ENCODE measurements at places on chromosomes 2 and 18. TPM values are rescaled to one million over a fixed set of nuclear protein-coding genes. Genes with fewer than 3 reads are reported as not detected.

Gene TIGD1
- total RNA-seq: 8.9 TPM

DNA sequence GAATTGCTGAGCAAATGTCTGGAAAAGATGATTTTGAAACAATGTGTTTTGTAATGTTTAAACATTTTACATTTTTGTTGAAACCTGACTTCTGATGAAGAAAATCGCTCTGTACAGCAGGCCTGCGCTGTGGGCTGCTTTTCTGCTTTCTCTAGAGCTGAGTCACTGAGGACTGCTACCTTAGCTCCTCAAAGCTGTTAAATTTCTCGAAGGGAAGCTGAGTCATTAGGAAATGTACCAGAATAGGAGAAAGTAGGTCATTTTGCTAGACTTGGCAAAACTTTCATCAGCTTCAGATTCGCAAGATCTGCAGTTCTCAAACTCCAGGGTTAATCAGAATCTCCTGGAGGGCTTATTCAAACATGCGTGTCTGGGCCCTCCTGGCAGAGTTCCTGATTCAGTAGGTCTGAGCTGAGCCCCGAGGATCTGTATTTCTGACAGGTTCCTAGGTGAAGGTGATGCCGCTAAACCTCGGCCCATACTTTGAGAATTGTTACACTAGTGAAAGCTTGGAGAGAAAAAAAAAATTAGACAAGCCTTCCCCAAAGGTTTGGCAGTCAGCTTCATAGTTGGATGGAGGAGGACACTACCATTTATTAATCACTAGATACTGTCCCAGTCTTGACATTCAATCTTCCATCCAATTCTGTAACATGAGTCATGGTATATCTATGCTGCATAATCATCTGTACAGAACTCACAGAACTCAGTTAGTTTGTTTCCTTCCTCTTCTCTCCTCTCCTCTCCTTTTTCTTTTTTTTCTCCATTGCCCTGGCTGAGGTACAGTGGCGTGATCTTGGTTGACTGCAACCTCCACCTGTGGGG lies 297.6 kb downstream of the PARD3B start:
- H3K27me3 ChIP-seq: peaks cover 8% of the 10 kb centered on the region
- peaks cover 2% of the 10 kb centered on the region for H3K36me3 ChIP-seq
- DNase-seq: no peak
- no peak overlapping the region for H3K4me3 ChIP-seq
- no peak overlapping the region for H3K27ac ChIP-seq

GRCh38 chr2:136013136-136013685 lies 27.8 kb upstream of the DARS1 start:
- H3K36me3 ChIP-seq: peaks cover 8% of the 10 kb centered on the region
- no peaks in the 10 kb centered on the region for H3K27me3 ChIP-seq
- no peak overlapping the region for H3K4me3 ChIP-seq
- DNase-seq: no peak
- H3K27ac ChIP-seq: no peak overlapping the region

- DNase-seq: no peak
- H3K27me3 ChIP-seq: no peaks in the 10 kb centered on the region
- no peak overlapping the region for H3K4me3 ChIP-seq
- no peaks in the 10 kb centered on the region for H3K36me3 ChIP-seq
Measured at GRCh38 chr2:206481056-206481455, 37.7 kb downstream of the ADAM23 start.

DNA sequence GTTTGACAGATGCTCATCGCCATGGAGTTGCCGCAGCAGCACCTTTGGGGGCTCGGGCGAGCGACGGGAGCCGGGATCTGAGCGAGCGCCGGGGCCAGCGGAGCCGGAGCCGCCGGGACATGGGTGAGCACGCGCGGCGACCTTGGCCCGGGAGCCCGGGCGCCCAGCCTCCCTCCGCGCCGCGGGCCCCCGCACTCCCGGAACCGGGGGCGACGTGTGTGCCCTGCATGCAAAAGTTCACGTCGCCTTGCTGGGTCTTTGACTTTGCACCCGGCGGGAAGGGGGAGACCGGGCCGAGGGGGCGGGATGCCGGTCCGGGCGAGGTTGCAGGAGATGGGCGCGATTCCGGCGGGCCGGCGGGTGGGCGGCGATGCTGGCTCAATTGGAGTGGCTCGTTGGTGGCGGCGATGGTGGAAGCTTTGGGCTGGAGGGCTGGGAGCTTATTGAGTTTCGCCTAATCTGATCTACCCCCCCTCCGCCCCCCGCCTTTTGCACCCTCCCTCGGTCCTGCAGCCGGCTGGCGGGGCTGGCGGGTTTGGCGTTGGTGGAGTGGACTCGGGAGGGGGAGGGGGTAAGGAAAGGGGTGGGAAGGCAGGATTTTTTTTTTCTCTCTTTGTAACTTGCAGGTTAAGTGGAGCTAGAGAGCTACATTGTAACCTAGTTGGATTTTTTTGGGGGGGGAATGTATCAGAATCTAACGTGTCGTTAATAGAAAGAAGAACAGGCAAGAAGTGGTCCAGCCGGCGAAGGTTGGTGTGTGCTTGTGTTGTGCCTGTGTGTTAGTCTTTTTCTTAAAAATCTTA lies at the start of gene SETBP1:
Gene SETBP1 (plus strand): TSS at position 616 of the 803 bp plus-strand sequence. CDS start 20,459 bp downstream, outside the sequence.
- H3K27ac ChIP-seq: peak within 1 kb of the TSS; percentile 95
- H3K36me3 ChIP-seq: peaks cover 6% of the 10 kb centered on the region
- H3K27me3 ChIP-seq: peaks cover 19% of the 10 kb centered on the region
- H3K4me3 ChIP-seq: no peak within 1 kb of the TSS
- H3K4me1 ChIP-seq: peaks cover 15% of the 10 kb centered on the region

Gene GBX2
- total RNA-seq: not detected

Data from activated T-helper 1 cell treated with anti-CD3 and anti-CD28 coated beads, Interleukin-12 subunit alpha, Interleukin-12 subunit beta, Interleukin-2, Interleukin-4 antibody, amounts not matched to agents 30 ng/mL and 10 ng/mL and 1 ng/mL, durations not matched to agents 14 hours and 24 hours and 36 hours (primary cell).